NCI-H774 (cell line): ENCODE measurements at places on chromosomes 4 and X.

DNA sequence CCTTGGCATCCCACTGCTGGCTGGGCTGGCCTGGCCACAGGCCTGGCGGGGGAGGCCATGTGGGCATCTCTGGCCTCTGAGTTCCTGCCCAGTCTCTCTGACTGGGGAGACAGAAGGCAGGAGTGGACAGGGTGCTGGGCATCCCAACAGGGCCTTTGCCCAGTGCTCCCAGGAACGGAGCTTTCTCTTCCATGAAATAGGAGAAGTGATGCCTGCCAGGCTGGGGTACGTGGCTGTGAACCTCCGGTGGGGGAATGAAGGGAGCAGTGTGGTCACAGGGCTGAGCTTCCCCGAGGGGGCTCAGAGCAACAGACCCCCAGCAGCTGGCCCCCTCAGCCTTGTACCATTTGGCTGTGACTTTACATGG is 40.4 kb upstream of the HMX1 start:
- no peak for DNase-seq

DNA sequence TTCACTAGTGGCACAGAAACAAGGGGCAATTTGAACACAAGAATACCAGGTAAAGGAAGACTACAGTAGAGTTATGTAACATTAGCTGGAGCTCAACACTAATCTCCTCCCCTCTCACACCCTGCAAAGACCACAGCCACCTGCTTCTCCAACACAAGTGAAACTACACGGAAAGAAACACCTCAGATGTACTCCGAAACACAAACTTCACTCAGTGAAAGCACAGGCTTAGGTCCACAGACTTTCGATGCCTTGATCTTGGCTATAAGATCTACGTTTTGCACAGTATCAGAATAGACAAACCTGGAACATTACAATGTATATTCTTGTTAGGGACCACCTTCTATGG is 7.6 kb downstream of the ACSL1 start:
- no peak for DNase-seq

GRCh38 chrX:22987452-22987851 is 12.3 kb upstream of the DDX53 start:
- no peak for DNase-seq

DNA sequence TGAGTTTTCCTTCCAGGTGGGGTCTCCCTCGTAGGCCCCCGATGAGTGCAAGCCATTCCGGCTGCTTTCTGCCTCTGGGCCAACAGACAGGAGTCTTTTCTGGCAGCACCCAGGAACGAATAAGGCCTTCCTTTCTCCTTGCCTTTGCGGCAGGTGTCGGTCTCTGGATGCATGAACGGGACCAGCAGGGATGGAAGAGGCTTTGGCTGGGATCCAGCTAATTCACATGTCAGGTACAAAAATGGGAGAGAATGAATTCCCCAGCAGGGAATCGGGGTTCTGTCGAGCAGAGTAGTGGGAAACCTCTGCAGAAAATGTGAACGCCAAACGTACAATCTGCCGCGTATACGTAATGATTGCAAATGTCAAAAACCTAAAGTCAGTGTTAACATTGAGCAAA is 146.1 kb upstream of the TBL1X start:
- DNase-seq = no peak

DNA sequence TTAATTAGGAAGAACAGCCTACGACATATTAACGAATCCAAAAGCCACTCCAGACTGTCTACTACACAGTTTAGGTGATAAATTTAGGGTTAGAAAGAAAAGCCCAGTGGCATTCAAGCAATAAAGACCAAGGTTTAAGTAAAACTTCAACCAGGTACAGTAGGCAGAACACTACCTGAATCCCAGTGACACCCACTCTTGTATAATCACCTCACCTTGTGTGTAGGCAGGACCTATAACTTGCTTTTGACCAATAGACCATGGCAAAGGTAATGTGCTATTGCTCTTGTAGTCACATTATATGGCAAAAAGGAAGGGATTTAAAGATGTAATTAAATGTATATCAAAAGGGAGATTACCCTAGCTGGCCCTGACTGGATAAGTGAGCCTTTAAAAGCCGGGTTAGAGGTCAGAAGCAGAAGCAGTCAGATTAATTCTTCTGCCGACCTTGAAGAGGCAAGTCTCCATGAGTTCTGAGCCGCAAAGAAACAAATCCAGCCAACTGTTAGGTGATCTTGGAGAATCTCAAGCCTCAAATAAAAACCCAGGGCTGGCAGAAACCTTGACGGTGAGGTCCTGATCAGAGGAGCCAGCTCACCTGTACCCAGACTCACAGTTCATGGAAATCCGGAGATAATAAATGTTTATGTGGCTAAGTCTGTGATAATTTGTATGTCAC is 8.8 kb downstream of the FSTL5 start:
- DNase-seq = no peak

DNA sequence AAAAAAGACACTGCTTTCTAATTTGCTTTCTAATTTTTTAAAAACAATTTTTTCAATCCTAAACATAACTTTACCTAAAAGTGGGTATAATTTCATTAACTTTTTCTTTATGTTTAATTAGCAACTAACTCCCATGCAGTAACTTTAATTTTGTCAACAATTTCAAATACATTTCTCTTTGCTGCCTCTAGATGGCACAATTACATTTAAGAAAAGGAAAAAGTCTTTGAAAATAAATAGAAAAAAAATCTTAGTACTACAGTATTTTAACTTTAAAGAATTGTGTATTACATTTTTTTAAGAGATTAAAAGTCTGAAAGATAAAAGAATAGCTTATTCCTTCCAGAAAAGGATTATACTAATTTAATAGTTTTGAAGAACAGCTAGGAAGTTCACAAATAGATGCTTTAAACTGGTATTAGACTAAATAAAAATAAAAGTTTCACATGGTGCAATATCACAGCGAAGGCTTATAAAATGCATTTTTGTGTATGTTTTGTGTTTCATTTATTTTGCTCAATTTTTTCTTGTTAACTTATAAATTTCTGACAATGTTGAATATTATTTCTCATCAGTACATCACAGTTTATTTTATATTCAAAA is 105.1 kb downstream of the ADGRA3 start:
- DNase-seq = peak; percentile 14

DNA sequence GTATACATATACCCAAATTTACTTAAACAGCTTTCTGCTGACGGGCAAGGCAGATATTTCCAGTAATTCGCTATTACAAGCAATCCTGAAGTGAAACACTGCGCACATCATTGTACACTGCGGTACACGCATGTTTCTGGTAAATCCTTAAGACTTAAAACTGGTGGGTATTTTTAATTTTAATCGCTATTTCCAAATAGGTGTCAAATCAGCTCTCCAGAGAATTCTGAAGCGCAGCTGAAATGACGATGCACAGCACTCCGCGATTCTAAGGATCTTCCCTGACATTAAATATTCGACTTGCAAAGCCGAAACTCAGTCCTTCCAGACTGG is 361 bp downstream of the TMEM128 start:
- DNase-seq = no peak

DNA sequence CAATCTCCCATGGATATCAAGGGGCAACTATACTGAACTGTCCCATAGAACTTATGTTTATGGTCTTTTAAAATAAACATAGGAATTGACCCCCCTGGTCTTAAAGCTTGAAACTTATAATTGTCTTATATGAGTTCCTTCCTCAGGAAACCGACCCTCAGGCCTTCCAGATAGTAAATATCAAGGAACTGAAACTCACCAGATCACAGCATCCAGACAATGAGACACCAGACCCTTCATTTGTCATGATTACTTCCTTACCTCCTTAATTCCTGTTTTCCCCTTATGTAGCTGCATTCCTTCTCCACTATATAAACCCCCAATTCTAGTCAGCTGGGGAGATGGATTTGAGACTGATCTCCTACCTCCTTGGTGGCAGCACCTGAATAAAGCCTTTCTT is 94.8 kb upstream of the GRPR start:
- no peak for DNase-seq

- DNase-seq = no peak
Measured at GRCh38 chrX:43676971-43677572, 21.0 kb downstream of the MAOA start.

- DNase-seq = no peak
Measured at GRCh38 chr4:183984566-183984965, 79.5 kb downstream of the STOX2 start.

DNA sequence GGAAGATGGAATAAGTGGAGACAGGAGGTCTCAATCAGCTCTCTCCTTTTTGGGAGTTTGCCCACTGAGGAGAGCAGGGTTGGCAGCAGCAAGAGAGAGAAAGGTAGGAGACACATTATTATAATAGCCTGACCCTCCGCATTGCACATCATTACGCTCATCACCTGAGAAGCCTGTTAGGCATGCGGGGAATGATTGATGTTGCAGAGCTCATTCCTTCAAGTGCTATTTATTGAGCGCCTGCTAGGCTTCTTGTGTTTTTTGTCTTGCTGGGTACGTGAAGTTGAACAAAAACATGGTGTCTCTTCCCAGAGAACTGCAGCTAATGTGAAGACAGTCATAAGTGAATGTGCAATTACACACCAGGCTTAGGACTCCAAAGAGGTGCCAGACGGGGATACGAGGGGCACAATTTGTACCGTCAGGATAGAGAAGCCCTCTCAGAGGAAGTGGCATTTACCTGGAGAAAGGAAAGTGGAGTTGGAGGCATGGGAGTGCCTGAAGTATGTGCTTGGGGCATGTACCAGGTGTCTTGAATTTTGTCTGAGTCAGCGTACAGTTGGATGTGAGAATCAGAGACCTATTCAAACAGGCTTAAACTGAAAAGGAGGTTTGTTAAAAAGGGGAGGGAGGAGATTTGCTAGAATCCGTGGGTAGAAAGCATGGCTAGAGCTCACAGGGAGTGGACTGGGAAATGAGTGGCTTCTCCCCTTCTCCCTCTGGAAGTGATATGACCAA is 90.2 kb upstream of the SOD3 start:
- no peak for DNase-seq

DNA sequence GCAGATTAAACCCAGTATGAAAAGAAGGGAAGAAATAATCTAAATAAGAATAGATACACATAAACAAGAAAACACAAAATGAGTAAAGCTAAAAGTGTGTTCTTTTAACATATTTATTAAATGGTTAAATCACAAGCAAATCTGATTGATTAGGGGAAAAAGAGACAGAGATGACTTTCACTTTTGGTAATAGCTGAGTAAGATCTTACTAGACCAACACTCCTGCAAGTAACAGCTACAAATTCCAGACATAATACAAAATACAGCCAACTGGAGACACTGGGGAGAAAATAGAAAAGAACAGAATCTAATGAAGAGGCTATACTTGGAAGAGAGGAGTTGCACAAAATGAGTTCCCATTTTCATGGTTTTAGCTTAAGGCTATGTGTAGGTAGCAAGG is 33.5 kb downstream of the OR13H1 start:
- DNase-seq = no peak

GRCh38 chrX:386239-386767 is 404 bp downstream of the PPP2R3B start:
- no peak for DNase-seq

- DNase-seq = no peak
Measured at GRCh38 chr4:5200513-5200912, 149.2 kb downstream of the STK32B start.

- DNase-seq = no peak
Measured at GRCh38 chr4:163895378-163896005, 401.0 kb downstream of the TMA16 start.

GRCh38 chrX:28586981-28587551 is at the start of gene IL1RAPL1:
TSS of gene IL1RAPL1 (plus strand) at chrX:28587446.
- DNase-seq = no peak

- no peak for DNase-seq
Measured at GRCh38 chrX:101383679-101384205, 2.2 kb downstream of the BTK start.

- no peak for DNase-seq
Measured at GRCh38 chr4:1321946-1322650, 24.9 kb upstream of the UVSSA start.

DNA sequence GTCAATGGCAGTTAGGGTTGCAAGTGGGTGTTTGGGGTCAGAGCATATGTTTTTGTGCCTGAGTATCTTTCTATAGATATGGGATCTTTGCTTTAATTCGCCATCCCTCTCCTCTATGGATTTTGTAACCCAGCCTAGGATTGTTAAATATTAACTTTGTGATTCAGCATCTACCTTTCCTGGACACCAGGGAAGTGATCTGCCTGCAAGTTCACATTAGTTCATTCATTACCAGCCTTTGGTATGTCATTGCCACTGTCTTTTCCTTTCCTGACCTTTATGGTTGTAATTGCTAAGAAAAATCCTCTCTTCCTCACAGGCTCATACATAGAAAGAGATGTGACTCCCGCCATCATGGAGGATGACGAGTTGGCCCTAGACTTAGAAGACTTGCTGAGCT is 73.8 kb downstream of the KIT start:
- no peak for DNase-seq

GRCh38 chr4:123088501-123088900 is 166.1 kb upstream of the NUDT6 start:
- no peak for DNase-seq

DNA sequence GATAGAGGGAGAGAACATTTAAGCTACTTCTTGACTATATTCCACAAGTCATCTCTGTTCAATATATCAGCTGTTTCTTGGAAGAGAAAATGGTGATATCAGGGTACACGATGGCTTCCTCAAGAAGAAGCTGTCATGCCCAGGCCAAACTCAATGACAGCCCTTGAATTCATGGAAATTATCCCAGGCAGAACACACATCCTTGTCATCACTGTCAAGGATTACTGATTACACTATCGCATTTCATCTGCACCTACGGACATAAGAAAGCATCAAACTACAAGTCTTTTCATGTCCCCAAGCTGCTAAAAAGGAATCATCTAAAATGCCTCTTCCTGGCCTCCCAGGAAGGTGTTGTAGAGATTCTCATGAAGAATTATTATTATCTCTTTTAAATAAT is 165.2 kb upstream of the SLC7A11 start:
- no peak for DNase-seq

- DNase-seq = no peak
Measured at GRCh38 chrX:15366506-15367352, 17.5 kb downstream of the VEGFD start.

DNA sequence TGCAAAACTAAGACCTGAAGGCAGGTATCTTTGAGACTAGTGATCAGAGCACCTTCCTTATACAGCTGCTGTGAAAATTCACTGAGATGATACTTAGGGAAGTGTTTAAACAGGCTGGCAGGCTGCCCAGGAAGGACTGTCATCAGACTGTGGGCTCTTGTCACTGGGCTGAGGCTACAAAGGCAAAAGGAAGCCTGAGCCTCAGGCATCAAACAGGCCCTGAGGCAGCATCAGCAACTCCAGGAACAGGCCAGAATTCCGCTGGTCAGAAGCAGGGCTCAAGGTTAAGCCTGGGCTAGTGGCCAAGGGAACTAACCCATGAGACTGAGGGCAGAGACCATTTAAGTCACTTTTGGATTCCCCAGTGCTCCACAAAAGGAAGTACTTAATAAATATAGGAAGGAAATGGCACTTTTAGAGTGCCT is 12.8 kb downstream of the PJA1 start:
- DNase-seq = no peak

GRCh38 chrX:118353081-118353850 is 7.4 kb downstream of the WDR44 start:
- DNase-seq = no peak

DNA sequence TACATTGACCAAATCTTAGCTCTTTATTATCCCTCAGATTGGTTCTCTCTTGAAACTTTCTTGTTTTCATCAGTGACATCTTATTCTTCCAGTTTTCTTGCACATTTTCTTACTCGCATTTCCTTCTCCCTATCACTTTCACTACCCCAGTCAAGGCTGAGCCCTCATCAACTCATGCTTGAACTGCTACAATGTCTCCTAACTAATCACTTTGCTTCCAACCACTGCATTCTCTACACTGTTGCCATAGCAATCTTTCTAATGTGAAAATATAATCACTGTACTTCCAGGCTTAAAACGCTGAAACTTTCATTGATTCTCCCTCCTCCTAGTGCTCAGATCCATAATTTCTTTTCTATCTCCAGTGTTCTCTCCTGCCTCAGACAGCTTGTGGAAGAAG is 22.2 kb upstream of the LPAR4 start:
- no peak for DNase-seq
